ENCODE measurements at places on chromosomes 11 and 22.

- DNase-seq, result no peak
Measured at GRCh38 chr11:133181066-133181465, 351.2 kb downstream of the OPCML start.

- peak; percentile 73 for DNase-seq
Measured at GRCh38 chr11:27296497-27296896, 66.5 kb downstream of the CCDC34 start.

DNA sequence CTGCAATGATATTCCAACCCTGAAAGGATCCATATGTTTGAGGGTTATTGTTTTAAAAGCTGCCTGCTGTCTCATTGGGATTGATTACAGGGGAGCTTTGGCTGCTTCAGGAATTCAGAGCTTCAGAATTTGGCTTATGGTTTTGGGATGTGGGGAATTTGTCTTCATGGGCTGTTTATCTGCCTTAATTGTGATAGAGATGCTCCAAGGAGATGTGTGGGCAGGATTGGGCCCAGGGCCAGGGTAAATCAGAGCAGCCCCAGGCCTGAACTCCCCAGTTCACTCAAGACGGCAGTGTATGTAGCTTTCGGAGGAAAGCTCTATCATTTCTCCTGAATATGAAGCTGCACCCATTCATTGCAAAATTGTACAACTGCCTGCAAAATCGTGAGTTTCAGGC lies 88.5 kb downstream of the ALX4 start:
- DNase-seq, result peak; percentile 64

DNA sequence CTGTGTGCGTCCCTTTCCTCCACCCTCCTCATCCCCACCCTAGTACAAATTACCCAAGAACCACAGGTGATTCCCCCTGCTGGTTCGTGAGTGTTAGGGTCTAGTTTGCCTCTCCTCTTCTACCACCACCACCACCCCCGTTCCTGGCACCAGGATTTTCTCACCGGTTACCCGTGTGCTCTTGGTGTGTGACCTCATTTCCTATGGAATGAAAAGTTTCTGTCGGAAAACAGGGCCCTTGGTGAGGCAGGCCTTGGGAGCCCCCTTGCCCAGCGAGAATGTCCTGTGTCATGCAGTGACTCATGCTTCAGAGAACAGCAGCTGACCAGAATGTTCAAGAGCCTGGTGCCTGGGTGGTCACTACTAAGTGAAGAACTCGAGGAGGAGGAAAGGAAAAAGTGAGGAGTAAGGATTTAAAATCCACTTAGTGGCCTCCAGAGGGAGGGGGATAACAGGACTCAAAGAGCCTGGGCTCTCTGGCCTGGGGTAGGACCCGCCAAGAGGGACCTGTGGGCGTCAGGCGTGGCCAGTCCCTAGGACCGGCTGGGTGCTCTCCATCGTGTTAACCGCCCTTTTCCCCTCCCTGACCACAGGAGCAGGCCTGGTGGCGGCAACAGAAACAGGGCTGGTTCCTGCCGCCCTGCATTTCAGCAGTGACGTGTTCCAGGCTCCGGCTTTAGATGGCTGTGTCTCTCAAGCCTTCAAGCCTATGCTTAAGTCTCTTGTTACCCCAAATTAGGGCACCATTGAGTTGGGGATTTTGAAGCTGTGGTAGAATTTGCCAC lies 30.2 kb downstream of the C22orf31 start:
- peak; percentile 95 for DNase-seq

- DNase-seq, result peak; percentile 70
Measured at GRCh38 chr22:36541831-36542411, 13.0 kb upstream of the EIF3D start.

DNA sequence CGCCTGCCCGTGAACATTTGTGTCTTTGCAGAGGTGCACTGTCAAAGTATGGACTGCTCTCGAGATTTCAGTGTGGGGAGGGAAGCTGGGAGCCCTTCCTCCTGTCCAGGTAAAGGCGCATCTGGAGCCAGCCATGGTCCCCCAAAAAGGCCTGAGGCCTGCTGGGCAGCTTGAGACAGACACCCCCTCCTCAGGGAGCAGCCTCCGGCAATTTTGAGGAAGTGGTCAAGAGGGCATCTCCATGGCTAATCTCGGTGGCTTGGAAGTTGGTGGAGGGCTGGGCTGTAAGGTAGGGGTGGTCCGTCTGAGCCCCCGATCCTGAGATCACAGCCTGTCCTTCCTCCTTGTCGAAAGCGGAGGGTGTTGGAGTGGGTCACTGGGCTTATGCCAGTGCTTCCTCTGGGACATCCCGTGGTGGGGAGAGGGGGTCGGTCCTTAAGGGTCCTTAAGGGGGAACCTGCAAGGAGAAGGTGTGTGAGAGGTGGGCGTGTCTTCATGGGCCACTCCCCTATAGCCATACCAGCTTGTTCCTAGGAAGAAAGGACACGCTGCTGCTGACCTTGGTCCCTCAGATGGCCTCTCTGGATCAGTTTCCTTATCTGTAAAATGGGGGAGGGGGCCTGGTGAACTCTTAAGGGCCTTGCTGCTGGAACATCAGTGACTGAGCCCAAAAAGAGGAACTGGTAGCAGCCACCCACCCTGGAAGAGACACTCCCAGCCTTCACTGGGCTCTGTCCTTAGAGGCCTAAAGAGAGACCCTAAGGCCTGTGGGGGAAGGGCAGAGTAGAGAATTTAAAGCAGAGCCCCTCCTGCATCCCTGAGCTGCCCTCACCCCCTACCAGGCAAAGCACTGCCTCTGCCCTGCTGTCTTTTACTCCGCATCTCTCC lies 2.6 kb downstream of the KCNC1 start:
- no peak for DNase-seq

DNA sequence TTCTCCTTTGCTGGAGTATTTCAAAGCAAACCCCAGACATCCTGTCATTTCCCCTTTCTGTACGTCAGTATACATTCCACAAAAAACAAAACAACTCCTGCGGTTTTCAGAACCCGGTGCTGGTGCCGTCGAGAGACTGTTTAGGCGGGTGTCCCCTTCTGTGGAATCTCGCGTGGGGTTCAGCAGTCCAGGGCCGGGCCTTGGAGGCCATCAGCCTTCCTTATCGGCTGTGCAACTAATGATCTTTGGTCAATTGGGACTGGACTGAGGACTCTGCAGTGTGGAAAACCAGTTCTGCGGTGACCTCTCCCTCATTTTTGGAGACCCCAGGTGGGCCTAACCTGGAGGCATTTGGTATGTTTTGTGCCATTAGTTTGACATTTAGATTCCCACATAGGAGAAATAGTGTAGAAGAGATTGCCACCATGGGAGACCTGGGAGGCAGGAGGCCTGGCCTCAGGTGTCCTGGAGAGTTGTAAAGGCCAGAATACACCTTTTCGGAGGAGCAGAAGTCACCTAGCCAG lies 84.4 kb downstream of the TBC1D22A start:
- DNase-seq, result no peak

GRCh38 chr11:72263361-72263760 lies 19.4 kb upstream of the PHOX2A start:
- peak; percentile 54 for DNase-seq

- DNase-seq, result peak; percentile 92
Measured at GRCh38 chr11:66119348-66120133, 49.5 kb downstream of the PACS1 start.

GRCh38 chr11:62353841-62354240 lies 16.6 kb downstream of the ASRGL1 start:
- no peak for DNase-seq

DNA sequence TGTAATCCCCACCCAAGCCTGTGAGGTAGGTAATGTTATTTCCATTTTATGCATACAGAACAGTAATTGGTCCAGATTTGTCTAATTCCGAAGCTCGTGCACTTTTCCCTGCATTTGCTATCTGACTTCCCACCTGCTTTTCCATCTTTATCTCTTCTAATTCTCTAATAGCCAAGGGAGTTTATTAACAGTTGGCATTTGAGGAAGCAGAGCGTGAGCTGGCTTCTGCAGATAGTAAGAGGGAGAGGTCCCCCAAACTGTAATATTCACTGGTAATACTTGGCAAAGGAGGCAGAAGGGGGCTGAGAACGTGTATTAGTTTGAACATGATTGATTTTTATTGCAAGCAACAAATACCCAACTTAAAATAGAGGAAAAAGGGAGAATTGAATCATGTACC lies 110.8 kb upstream of the SPON1 start:
- DNase-seq, result no peak

DNA sequence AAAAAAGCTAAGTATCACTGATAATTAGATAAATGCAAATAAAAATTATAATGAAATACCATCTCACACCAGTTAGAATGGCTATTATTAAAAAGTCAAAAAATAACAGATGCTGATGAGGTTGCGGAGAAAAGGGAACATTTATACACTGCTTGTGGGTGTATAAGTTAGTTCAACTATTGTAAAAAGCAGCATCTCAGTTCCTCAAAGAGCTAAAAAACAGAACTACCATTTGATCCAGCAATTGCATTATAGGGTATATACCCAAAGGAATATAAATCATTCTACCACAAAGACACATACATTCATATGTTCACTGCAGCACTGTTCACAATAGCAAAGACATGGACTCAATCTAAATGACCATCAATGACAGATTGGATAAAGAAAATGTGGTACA lies 120.3 kb upstream of the ZBED5 start:
- no peak for DNase-seq

GRCh38 chr11:2739531-2740274 lies 39.9 kb upstream of the KCNQ1OT1 start:
- DNase-seq, result no peak

DNA sequence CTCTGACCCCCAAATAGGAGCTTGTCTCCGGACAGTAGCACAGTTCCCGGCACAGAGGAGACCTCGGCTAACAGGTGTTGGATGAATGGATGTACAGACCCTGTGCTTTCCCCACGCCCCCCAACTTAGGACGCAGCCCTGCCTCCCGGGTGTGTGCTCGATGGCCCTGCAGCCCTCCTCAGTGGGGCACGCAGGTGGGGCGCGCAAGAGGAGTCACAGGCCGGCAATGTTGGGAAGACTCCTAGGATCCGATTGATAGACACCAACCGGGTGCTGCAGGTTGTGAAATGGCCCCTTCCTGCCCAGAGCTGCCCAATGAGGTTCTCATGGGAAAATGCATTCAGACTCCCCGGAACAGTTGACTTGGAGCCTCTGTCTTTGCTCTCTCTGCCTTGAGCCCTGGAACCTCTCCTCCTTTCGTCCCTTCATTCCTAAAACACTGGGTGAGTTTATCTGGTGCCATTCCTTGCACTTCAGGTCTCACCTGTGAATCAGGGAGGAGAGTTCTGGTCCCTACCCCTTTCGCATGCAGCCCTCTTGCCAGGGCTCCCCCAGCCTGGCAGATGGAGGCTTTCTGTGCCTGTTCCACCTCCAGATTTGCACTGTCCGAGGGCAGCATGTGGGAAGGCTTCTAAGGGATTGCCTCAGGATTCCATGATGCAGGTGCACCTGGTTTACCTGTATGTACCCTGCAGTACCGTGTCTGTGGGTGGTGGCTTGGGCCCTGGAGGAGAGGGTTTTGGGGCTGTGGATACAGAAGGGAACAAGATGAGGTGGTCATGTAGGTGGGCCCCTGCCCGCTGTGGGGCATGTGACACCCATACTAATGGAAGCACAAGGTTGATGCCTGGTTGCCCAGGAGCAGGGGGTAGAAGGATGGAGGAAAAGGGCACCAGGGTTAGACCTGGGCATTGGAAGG lies 1.2 kb downstream of the MICALL1 start:
- DNase-seq, result no peak

DNA sequence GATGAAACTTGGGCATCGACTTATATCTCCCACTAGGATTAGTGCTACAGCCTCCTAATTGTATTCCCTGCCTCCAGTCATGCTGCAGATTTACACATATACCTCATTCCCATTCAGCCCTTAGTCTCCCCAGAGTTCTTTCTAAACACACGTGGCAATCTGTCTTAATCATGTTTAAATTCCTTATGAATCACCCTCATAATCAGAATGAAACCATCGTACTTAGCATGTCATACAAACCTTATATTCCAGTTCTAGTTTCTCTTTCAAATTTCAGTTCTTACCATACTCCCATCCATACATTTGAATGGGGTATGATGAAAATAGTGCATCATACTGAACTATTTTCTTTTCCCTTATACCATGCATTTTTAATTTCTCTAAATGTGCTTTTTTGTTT lies 6.0 kb upstream of the OR10A2 start:
- DNase-seq, result no peak

DNA sequence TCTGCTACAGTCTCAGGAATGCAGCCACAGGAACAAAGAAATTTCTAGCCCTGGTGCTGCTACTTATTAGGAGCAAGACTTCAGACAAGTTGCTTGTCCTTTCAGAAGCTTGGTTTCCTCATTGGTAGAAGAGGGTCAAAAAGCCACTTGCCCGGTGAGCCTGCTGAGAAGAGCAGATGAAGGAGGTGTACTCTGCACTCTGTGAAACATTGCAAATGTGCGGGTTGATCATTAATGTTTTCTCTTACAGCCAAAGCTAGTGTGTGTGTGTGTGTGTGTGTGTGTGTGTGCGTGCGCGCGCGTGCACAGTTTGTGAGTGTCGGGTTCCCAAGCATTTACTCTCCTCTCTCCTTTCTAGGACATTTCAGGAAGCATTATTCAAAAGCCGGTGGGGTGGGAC lies 86.3 kb upstream of the NNMT start:
- DNase-seq, result no peak

DNA sequence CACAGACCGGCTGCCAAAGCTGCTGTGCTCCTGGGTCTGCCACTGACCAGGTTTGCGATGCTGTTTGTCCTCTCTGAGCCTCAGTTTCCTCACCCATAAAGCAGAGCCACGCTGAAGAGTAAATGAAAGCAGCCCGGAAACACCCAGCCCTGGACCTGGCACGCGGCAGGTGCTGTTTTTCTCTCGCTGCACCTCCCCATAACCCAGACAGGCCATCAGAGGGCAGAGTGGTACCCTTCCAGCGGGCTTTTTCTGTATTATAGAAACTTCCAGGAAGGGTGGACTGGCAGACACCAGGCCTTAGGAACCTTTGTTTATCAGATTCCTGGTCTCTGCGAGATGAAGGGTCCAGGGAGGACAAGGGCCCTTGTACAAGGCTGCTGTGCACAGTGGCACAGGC lies 17.9 kb upstream of the FGF19 start:
- no peak for DNase-seq

DNA sequence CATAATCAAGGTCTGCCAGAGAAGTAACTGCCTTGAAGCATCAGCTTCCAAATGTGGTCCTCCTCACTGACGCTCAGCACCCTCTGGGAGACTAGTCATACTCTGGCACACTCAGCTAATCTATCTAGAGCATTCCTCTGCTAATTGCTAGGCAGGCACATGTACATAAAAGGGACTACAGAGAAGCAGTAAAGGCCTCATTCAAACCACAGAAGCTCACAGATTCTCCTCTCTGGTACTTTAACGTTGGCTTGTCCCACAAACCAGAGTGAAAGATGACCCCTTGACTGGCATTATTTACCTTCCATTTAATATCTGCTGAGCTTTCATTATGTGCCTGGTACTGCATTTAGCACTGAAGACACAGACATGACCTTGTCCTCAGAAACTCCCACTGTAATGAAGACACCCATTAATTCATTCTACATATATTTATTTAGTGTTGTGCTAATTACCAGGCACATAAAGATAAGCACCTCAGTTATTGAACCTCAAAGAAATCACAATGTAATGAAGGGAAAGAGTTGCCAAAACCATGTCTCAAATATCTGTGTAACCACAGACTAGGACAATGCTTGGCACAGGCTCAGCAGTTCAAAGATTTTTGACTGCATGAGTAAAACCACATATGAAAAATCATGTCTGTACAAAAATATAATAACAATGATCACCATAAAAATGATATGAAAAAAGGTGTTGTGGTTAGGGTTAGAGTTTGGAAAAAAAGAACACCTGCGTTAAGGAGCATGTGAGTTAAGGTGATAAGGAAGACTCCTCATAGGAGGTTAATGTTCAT lies 550.4 kb downstream of the DLG2 start:
- peak; percentile 23 for DNase-seq

GRCh38 chr11:64514590-64514989 lies 76.4 kb upstream of the SLC22A12 start:
- no peak for DNase-seq

- DNase-seq, result no peak
Measured at GRCh38 chr11:98289617-98290263, 731.0 kb upstream of the CNTN5 start.

All from fibroblast of lung (primary cell).